ENCODE measurements at places on chromosomes 7 and 10.

GRCh38 chr7:2722591-2722990, 34.6 kb downstream of the AMZ1 start:
- no peak for DNase-seq

GRCh38 chr7:40509287-40509996, 374.6 kb downstream of the SUGCT start:
- no peak for DNase-seq

DNA sequence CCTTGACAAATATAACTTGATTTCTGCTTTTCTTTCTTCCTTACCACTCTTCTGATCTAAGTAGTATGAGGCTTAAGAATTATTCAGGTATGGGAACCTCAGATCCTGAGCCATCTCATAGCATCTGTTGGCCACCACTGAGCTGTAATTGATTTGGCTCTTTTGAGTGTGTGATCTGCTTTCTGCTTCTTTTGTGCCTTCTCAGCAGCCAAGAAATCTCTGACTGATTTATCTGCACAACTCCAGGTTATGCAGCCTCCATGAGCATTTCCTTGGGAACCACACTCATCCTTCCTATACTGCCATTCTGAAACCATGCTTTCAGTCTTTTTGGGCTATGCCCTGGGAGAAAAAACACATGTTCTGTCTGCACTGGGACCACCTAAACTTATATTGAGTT, 178.0 kb upstream of the FAM3C start:
- no peak for DNase-seq

DNA sequence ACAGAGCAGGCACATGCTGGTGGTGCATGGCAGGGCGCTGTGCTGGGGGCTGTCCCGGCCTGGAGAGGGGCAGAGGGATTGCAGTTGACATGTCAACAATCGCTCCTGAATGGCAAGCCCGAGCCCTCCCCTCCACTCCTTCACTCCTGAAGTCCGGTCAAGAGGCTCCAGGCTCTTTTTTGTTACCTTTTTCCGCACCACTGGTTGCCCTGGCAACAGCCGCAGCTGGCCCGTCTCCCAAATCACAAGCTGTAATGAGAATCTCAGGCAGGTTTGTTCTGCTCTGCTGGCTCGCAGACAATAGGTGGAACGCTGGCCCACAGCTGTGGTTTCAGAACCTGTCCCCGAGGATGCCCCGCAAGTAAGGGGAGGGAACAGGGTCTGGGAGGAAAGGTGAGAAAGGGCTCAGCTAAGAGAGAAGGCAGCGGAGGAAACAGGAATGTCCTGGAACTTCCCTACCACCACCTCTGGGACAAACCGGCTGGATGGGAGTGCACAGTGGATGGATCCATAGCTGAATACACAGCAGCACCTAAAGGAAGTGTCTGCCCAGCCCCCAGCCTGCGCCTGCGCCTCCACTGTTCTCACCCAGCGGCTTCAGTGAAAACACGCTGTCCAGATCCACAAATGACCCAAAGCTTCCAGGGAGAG, 58.9 kb downstream of the CALML3 start:
- peak; percentile 57 for DNase-seq

GRCh38 chr10:101814466-101815071, 3.7 kb downstream of the OGA start:
- peak; percentile 30 for DNase-seq

- peak; percentile 2 for DNase-seq
Measured at GRCh38 chr7:4479367-4480039, 202.6 kb upstream of the FOXK1 start.

DNA sequence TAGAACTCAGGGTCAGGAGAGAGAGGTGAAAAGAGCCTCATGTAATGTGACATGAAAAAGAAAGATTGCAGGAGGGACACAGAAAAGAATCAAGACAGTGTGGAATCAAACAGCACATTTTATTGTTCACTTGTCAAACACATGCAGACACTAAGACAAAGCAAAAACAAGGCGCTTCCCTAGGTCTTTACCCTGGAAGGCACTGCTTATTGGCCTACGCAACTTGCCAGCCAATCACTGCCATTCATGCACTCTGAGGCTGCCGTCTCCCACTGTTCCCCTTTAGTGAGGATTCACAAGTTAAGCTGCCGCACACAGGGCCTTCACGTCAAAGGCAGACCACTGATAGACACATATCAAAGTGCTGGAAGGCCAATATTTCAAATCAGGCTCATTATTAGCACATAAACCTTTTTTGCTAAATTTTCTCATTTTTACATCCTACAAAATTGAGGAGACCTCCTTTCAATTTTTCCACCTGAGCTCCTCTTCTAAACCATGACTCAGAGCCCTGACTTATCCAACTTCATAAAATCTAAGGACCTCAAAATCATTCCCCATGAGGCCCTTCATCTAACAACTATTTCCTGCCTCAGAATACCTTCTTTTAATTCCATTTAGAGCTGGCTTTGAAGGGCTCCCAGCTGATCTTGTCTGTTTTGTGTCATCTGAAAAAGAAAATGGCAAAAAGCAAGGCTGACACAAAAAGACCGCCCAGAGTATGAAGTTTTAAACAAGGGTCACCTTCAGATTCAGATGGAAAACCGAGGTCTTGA, 149.4 kb downstream of the CHCHD3 start:
- no peak for DNase-seq

DNA sequence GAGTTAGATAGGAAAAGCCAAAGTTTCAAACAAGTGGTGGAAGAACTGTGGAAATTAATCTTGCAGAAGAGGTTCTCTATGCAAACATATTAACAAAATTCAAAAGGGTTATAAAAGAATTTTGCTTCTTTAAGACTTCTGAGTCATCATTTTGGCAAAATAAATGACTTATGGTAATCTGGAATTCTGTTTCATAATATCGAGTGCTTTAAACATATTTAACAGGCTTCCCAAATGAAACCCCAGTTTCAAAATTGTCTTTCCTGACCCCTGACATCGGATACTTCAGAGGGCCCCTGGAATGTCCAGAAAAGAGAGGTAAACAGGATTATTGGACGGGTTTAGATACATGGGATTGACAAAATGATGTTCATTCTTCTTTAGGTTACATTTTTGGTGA, 444.6 kb downstream of the HTR7 start:
- no peak for DNase-seq

- DNase-seq: no peak
Measured at GRCh38 chr10:131514454-131514853, 202.9 kb upstream of the TCERG1L start.

GRCh38 chr7:73449422-73449821, 15.8 kb downstream of the FZD9 start:
- no peak for DNase-seq

DNA sequence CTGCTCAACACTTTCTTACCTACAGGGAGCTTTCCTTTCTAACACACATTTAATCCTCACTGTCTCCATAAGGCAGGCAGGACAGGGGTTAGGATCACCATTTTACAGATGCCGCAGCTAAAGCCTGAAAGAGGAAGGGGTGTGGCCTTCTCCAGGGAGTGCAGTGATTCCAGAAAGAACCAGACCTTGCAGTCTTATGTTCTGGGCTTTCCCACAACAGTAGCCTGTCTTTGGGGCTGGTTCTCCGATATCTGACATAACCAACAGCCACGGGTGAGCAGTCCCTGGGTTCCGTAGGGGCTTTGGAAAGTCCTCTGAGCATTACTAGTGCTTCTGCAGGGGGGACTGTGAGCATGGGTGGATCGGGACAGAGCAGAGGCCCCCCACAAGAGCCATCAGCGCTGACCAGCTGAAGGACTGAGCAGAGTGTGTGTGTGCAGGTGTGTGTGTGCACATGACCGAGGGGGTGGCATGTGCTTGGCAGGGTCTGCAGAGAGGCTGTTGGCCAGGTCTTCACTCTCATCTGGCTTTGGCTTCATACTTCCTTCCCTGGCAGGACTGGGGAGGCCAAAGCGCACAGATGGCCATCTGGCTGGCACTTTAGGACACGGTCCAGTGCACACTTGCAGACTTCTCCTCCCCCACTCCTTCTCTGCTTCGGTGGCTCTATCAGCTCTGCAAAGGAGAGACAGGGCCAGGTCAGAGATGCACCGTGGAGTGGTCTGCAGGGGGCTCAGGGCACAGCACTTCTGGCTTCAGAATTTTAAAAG, 400.3 kb downstream of the RPS24 start:
- DNase-seq: no peak

- DNase-seq: no peak
Measured at GRCh38 chr10:88551246-88551645, 31.9 kb downstream of the RNLS start.

DNA sequence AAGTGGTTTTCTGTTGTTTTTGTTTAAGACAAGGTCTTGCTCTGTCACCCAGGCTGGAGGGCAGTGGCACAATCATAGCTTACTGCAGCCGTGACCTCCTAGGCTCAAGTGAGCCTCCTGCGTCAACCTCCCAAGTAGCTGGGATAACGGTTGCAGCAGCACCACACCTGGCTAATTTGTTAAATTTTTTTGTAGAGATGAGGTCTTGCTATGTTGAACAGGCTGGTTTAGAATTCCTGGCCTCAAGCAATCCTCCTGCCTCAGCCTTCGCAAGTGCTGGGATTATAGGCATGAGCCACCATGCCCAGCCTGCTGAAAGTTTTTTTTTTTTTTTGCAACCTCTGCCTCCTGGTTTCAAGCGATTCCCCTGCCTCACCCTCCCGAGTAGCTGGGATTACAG, 31.1 kb downstream of the PROSER2 start:
- no peak for DNase-seq

GRCh38 chr7:55101359-55101758, 82.5 kb downstream of the EGFR start:
- no peak for DNase-seq

DNA sequence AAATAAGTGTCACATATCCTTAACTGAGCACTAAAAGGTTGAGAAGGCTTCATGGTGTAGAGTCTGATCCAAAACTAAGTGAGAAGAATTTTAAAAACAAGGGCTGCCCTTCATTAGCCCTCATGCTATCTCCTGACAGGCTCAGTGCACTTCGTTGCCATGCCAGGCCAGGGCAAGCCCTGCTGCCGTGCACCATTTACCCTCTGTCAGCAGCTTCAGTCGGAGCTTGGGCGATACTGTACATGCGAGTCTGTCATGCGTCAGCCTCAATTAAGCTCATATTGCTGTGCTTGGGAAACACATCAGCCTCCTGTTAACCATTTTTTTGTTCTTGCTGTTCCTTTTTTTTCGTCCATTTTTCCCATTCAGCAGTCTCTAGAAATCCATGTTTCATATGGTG, 166.6 kb downstream of the VTI1A start:
- DNase-seq: no peak

- no peak for DNase-seq
Measured at GRCh38 chr10:126387041-126387921, 996 bp downstream of the ADAM12 start.

- no peak for DNase-seq
Measured at GRCh38 chr7:65295409-65295808, 78.2 kb upstream of the ZNF92 start.

- no peak for DNase-seq
Measured at GRCh38 chr7:107785170-107785569, 17.9 kb downstream of the SLC26A3 start.

DNA sequence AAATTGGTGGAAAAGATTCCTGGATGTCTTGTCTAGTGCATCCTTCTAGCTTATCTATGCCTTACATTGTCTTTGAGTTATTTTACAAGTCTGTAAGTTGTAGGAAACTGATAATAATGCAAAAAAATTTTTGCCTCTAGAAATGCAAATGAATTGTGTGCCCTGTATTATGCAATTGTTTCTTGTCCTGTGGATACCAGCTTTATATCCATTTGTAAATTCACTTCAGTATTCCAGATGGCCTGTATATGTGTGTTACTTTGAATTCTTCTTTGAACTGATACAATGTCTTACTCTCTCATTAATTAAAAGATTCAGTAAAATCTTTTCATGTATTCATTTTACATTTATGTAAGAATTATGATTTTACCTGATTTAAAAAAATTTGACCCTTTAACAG, 234.3 kb downstream of the LRMDA start:
- no peak for DNase-seq

DNA sequence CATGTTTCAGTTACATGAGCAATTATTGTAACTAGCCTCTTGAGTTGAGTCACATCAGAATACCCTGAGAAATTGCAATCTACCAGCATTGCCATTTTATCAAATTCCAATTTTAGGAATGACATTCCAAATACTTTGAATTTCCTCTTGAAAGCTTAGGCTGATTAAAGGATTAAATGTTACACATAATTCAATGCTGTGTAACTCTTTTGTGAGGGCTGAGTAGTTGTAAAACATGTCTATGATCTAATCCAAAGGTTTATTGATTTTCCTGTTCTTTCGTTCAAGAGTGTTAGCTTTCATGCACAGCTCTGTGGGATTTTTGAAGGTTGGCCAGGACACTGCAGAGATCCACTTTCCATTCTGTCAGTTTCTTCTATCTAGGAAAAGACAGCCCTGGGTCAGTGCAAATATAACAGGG, 193.1 kb downstream of the SORCS1 start:
- no peak for DNase-seq

DNA sequence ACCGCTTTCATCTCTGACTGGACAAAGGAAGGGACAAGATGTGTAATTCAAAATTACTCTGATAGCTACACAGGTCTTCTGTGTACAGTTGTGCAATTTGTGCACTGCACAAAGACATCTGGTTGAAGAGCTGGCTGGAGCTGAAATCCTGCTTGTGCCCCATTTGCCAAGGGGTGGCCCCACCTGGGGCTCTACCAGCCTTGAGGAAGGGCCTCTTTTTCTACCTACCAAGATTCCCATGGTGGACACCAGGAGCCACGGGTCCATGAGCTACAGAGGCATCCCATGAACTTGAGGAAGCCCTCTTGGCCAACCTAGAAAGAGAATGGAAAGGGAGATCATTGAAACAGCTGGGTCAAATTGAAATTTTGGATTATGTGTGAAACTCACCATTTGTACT, 43.2 kb downstream of the HHEX start:
- no peak for DNase-seq

DNA sequence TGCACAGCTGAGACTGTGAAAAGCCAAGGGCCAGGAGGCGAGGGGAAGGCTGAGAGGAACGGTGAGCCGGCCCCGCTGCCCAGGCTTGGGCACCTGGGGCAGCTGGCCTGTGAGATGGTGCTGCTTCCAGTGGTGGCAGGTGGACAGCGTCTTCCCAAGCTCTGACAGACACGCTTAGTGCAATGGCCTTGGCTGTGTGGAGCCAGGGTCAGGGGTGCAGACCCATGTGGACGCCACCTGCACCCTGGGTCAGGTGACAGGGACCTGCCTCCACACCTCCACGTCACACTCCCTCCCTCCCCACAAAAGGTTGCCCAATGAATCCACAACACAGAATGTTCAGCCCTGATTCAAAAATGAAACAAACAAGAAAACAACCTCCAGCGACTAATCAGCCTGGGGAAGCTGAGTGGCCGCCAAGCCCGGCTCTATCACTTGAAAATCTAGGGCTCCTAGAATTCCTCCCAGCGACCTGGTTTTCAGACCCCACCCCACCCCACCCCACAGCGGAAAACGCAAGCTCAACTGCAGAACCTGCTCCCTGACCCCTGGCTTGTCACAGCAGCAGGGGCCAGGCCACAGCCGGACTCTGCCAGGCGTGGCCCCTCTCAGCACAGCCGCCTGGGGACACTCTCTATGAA, 54.3 kb downstream of the PRKAG2 start:
- DNase-seq: no peak

DNA sequence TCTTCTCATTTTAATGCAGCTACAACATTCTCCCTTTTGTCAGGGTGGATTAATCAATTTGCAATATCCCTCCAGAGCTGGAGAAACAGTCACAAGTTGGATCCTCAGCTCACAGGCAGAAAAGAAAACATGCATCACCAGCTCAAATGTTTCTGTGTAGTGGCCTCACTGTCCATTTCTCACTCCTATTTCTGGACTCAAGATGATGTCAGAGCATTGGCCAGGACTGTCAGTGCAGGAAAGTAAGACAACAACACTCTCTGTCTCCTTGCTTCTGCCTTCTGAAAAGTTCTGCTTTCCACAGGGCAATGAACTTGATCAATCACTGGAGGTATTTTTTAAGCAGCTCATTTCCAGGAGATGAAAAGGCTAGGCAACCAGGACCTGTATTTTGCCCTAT, 8.2 kb upstream of the SVIL start:
- DNase-seq: no peak

All from GM12864 (cell line).